Fibroblast of lung (primary cell): ENCODE measurements at places on chromosomes 13 and 19. TPM values are rescaled to one million over a fixed set of nuclear protein-coding genes. Genes with fewer than 3 reads are reported as not detected.

UPK1A gene
- not detected in 2 replicates for total RNA-seq

OR7C1 gene
- not detected in 2 replicates for total RNA-seq

SPRY2 gene
- total RNA-seq: 9.8 and 13.0 TPM in 2 replicates

C19orf85 gene
- total RNA-seq: not detected in 2 replicates

TNFSF9 gene
- total RNA-seq: 0.26 and 0.66 TPM in 2 replicates

TMIGD2 gene
- total RNA-seq: not detected in 2 replicates

LGALS14 gene
- not detected in 2 replicates for total RNA-seq

GPR183 gene
- total RNA-seq: not detected in 2 replicates

KLK3 gene
- not detected in 2 replicates for total RNA-seq

GRK1 gene
- 0.17 TPM in 1 of 2 replicates, not detected in the other for total RNA-seq

ZNF541 gene
- 0.17 TPM in 1 of 2 replicates, not detected in the other for total RNA-seq

KLF1 gene
- under 0.01 TPM in 1 of 2 replicates, not detected in the other for total RNA-seq

CYP2F1 gene
- total RNA-seq: not detected in 2 replicates

C1QTNF9B gene
- total RNA-seq: 0.51 and 0.83 TPM in 2 replicates

ZNF567 gene
- 5.9 and 6.9 TPM in 2 replicates for total RNA-seq

KLK15 gene
- not detected in 2 replicates for total RNA-seq

ERFL gene
- total RNA-seq: under 0.01 TPM in 2 replicates

ZNF835 gene
- total RNA-seq: 3.3 and 3.6 TPM in 2 replicates

VSTM2B gene
- not detected in 2 replicates for total RNA-seq

ZNF628 gene
- total RNA-seq: 0.77 and 1.3 TPM in 2 replicates

N4BP2L1 gene
- 5.6 and 5.9 TPM in 2 replicates for total RNA-seq

RGL3 gene
- total RNA-seq: 1.8 and 4.0 TPM in 2 replicates

NXNL1 gene
- not detected in 2 replicates for total RNA-seq

KLK13 gene
- not detected in 2 replicates for total RNA-seq

CYP4F2 gene
- not detected in 2 replicates for total RNA-seq

CD70 gene
- not detected in 2 replicates for total RNA-seq

FFAR2 gene
- not detected in 2 replicates for total RNA-seq

CATSPERD gene
- total RNA-seq: not detected in 2 replicates

PRSS57 gene
- total RNA-seq: not detected in 2 replicates

ZNF471 gene
- total RNA-seq: 4.4 and 9.2 TPM in 2 replicates

RNF6 gene
- total RNA-seq: 54.2 and 71.2 TPM in 2 replicates

NLRP11 gene
- under 0.01 TPM in 2 replicates for total RNA-seq

PGLYRP2 gene
- total RNA-seq: not detected in 2 replicates

MUC16 gene
- total RNA-seq: not detected in 2 replicates

TEX29 gene
- total RNA-seq: 0.51 and 1.7 TPM in 2 replicates

C19orf73 gene
- 0.51 and 0.83 TPM in 2 replicates for total RNA-seq

ZNF723 gene
- total RNA-seq: not detected in 2 replicates

CTXN1 gene
- total RNA-seq: 0.66 and 0.77 TPM in 2 replicates

ZNF665 gene
- 5.4 and 6.3 TPM in 2 replicates for total RNA-seq

PPP1R13L gene
- total RNA-seq: 1.5 and 3.0 TPM in 2 replicates

SIGLECL1 gene
- not detected in 2 replicates for total RNA-seq

SHC2 gene
- total RNA-seq: 2.5 and 3.3 TPM in 2 replicates

MAB21L1 gene
- 0.77 and 2.0 TPM in 2 replicates for total RNA-seq

MIA gene
- 0.26 TPM in 1 of 2 replicates, not detected in the other for total RNA-seq

FBXO27 gene
- 3.6 and 3.9 TPM in 2 replicates for total RNA-seq

GPC6 gene
- 33.7 and 50.3 TPM in 2 replicates for total RNA-seq

DIRAS1 gene
- total RNA-seq: 11.3 and 19.0 TPM in 2 replicates

TNFSF13B gene
- total RNA-seq: 4.8 and 5.4 TPM in 2 replicates

FXYD5 gene
- total RNA-seq: 10.5 and 19.8 TPM in 2 replicates

CEACAM20 gene
- total RNA-seq: not detected in 2 replicates

ZNF844 gene
- 8.2 and 15.4 TPM in 2 replicates for total RNA-seq
